ENCODE measurements at places on chromosomes 1 and 21.

GRCh38 chr1:160189649-160190625 is at the start of gene CASQ1:
Gene CASQ1, plus strand, starts transcription at chr1:160190575. Its CDS starts 177 bp downstream, at chr1:160190752.
- no peak for DNase-seq

DNA sequence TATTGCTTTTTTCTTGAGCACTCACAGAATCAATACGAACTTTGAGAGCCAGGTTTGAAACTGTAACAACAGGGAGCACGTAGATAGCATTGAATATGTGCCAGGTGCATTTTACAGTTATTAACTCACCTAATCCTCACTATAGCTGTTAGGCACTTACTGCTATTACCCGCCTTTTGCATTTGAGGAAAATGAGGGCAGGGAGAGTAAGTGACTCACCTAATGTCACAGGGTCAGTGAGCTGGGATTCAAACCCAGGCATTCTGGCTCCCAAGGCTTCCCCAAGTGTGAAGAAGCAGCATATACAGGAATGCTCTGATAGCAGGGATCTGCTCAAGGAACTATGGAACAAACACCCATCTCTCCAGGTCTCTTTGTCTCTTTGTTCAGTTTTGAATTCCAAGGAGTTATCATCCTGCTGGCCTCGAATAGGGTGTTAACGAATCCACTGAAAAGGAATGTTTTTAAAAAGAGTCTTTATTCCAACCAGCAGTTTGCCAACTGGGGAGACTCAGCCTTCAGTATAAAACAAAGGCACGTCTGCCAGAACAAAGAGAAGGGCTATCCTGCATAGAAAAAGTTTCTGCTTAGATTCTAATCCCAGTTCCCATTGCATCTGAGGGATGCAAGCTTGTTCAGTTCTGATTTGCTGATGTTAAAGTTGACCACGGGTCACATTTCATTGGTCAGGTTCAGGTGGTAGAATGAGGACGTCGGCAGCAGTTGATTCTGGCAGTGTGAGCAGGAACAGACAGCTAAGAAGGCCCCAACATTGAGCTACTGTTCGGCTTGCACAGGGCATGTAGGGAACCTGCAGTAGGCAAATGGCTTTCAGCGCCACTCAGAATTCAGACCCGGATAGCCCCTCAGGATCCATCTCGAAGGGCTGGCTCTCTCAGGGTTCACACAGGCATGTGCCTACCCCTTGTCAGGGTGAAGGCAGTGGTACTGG is 22.1 kb downstream of the TRIM67 start:
- DNase-seq, result no peak

GRCh38 chr1:198929961-198930599 is 291.2 kb downstream of the PTPRC start:
- DNase-seq, result peak; percentile 97

DNA sequence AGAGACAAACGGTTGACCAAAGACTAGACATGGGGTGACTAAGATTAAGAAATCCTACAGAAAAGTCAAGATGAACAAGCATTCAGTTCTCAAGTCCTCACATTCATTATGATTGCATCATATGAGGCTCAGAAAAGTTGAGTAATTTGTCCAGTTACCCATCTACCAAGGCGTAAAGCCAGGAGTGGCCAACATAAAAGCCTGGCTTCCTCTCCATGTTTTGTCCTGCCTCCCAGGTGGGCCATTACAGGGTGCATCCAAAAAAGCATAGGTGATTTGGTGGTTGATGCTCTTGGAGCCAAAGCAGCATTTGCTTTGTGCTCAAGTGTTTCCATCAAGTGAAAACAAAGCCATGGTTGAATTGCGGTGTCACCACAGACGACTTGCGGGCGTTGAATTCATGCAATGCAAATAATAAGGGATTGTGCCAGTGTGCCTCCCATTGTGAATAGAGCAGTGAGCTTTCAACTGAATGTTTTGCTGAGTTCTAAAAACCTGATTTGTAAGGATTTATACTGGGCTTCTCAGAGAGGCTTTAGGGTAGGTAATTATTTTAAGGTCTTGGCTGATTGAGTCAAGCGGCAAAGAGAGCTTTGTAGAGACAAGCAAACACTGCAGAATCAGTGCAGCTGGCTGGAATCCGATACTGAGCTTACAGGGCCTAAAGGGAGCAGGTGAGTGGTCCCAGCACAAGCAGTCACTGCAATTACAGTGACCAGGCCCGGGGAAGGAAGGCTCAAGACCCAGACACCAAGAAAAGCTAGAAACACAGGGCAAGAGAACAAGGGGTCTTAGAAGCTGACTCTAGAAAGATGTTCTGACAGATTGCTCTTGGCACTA is 54.1 kb downstream of the KCNJ15 start:
- no peak for DNase-seq

GRCh38 chr1:200970771-200971427 is 52.6 kb downstream of the KIF21B start:
- DNase-seq, result no peak

DNA sequence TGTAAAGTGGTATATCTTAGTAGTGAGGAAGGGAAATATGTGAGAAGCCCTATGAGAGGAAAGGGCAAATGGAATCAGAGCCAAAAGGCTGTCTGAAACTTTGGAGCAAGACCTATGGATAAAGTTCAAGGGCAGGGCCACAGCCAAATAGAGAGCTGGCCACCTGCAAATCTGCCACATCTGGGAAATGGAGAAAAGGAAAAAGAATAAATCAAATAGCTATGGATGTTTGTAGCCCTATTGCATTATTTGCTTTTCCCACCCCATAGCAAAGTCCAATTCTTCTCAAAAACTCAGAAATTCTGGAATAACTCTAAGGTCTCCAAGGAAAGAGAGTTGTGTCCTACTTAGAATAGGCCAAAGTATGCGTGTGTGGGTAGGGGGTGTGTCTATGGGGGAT is 4.0 kb upstream of the HLX start:
- no peak for DNase-seq

GRCh38 chr1:90083995-90084394 is 89.1 kb downstream of the ZNF326 start:
- DNase-seq, result no peak

- no peak for DNase-seq
Measured at GRCh38 chr1:17979815-17980214, 127.8 kb upstream of the IGSF21 start.

DNA sequence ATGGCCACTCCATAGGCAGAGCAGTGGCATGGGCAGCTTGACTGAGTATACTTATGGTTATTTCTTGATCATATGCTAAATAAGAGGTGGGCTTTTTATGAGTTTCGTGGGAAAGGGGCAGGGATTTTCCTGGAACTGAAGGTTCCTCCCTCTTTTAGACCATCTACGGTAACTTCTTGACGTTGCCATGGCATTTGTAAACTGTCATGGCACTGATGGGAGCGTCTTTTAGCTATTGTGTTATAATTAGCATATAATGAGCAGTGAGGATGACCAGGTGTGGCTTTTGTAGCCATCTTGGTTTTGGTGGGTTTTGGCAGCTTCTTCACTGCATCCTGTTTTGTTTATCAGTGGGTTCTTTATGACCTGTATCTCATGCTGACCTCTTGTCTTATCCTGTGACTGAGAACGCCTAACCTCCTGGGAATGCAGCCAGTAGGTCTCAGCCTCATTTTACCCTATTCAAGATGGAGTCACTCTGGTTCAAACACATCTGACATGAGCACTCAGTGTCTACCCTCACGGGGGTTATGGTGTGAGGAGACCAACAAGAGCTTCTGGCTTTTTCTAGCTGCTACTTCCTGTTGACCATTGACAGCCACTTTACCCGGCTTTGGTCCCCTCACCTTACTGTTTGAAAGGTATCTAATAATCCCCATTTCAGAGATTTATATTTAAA is 71.7 kb downstream of the GALNT2 start:
- no peak for DNase-seq

DNA sequence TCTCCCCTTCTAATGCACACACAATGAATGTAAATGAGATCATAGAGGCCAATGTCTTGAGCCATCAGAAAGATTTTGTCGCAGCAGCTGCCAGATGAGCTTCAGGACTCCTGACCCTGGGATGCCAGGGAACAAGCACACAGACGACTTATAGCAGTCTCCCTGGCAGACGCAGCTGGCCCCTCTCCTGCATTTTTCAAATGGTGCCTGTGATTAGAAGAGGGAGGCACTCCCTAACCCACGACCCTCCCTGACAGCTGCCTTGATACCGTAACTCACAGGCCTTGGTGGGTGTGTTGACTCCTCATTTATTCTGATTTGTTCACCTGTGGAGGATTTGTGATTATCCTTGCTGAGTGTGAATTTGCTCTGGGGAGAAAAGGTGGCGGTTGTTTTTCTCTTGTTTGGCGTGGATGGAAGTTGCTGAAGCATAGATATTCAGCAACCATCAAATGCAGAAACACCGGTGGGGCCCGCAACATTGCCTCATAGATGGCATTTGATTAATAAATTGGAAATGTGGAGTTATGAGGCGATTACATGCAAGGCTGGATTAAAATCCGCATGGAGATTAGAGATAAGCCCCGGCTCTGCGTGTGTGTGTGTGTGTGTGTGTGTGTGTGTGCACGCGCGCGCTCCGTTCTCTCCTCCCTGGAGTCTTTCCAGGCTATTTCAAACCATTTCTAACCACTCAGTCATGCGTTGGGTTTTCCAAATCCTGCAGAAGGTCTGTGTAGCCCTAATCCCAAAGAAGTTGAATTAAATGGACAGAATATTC is 2.1 kb upstream of the RD3 start:
- no peak for DNase-seq

GRCh38 chr21:46317710-46318463 is 5.8 kb downstream of the C21orf58 start:
- DNase-seq, result no peak

DNA sequence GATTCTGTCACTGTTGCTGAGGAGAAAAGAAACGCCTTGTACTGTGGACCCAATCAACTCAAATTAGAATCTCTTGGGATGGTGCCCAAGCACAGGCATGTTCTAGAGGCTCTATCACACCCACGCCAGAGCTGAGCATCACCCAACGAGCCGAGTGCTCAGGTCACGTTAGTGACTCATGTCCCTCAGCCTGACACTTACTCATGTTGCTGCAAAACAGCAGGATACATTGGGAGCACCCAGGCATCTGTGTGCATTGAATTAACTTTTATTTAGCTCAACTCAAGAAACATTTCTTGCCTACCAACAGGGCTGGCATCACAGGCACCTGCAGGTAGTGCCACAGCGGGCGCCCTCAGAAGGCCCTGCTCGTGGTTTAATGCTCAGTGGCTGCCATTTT is 149.8 kb downstream of the ETS2 start:
- DNase-seq, result no peak

DNA sequence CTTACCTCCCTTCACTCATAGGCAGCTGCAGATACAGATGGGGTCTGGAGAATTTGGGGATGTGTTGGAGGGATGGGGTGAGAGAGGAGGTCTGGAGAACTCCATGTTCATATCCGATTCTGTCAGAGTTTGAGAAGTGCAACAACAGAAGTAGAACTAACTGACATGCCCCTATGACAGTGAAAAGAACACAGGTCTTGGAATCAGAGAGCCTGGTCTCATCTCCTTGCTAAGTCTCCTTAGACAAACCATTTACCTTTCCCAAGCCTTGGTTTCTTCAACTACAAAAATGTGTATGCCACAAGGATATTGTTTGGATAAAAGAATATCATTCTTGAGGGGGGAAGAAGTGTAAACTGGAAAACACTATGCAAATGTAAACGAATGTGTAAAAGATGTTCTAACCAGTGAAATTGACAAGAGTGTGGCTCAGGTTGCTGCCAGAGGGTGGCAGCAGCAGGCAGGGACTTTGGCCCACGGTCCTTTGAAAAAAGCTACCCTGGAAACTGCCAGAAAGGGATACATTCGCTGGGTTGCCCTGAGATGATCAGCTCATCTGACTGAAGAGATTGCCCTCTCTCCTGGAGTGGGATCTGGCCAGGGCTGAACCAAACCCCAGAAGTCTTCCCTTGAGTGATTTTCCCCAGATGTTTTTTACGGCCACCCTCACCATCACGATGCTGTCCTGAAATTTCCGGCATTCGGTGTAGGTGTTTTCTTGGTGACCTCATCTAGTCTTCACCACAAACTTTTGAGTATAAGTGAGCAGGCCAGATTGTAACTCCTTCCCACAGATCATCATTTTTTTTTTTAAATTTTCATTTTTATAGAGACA is 17.0 kb upstream of the CD2 start:
- DNase-seq, result peak; percentile 82

- DNase-seq, result no peak
Measured at GRCh38 chr1:116246174-116246573, 126.9 kb upstream of the ATP1A1 start.

- DNase-seq, result no peak
Measured at GRCh38 chr1:245953876-245954660, 553.0 kb downstream of the SMYD3 start.

DNA sequence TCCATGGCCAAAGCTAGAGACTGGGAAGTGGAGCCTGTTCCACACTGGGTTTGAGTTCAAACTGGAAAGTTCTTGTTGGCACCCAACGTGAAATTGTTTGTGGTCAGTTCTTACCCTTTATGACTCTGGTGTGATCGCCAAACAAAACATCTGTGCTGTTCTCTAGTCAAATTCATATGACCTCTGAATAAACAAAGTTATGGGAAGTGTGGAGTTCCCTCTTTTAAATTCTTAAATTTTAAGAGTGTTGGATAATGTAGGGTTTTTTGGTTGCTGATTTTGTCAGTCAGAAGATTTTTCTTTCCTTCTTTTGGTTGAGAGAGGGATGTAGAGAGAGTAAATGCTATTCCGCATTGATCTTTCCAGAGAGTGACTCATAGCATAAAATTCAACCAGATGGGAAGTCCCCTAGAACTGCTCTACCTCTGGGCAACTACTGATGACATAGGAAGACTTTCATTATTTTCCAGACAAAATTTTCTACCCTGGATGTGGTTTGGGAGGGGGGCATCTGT is 36.4 kb downstream of the CHML start:
- DNase-seq, result no peak

DNA sequence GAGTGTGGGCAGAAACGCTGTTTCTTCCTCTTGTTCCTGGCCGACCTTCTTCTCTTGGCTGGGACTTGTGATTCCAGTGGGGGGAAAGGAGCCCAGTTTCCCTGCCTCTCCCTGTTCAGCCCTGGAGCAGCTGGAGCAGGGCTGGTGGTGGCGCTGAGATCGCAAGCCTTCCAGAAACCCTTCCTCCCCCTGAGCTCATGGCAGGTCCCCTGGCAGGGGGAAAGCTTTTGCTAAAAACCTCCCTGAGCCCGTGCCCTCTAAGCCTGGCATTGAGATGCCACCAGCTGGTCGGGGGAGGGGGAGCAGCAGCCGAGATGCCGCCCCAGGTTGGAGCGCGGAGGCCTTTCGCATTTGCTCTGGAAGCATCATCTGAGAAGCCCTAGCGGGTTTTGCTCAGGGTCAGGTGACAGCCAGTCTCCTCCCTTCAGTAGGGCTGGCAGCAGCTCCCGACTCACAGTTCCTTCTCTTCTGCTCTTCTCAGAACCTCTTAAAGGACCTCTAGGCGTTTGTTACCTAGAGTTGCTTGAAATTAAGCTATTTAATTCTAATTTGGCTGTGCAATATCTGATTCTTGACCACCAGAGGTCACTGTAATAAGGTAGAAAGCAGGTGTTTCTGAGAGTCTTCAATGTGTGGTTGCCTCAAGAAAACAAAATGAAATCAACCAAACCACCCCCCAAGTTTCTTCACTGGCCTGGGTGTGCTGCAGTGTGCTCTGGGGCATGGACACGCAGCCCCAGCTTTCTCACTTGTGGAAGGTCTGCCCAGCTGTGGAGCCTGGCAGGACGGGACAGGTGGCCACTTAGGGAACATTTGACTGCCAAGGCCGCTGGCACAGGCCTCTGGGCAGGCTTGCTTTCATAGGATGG is 257.3 kb downstream of the CAMTA1 start:
- DNase-seq, result peak; percentile 25

GRCh38 chr1:198628067-198628455 is 10.8 kb upstream of the PTPRC start:
- no peak for DNase-seq
